GM13977 (cell line): ENCODE measurements at places on chromosomes 7 and 10.

GRCh38 chr10:109975244-109976190 is 32.3 kb upstream of the ADD3 start:
- no peak for DNase-seq

DNA sequence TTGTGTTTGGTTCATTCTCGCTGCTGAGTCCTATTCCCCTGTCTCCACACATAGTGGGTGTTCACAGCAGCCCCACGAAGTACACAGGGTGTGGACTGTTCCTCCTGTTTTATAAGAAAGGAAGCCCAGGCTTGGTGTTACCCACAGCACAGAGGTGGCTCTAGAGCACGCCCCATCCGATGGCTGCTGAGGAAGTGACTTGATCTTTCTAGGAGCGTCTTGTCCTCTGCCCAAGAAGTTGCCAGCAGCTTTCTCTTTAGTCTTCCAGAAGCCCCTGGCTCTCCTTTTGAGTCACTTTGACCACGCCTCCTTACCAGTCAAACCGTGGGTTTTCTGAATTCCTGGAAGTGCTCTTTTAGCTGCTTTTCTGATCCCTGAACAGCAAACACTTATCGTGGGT is 94.0 kb downstream of the GRK5 start:
- DNase-seq = no peak

- DNase-seq = no peak
Observed at GRCh38 chr10:687583-688311, 1.7 kb downstream of the DIP2C start.

DNA sequence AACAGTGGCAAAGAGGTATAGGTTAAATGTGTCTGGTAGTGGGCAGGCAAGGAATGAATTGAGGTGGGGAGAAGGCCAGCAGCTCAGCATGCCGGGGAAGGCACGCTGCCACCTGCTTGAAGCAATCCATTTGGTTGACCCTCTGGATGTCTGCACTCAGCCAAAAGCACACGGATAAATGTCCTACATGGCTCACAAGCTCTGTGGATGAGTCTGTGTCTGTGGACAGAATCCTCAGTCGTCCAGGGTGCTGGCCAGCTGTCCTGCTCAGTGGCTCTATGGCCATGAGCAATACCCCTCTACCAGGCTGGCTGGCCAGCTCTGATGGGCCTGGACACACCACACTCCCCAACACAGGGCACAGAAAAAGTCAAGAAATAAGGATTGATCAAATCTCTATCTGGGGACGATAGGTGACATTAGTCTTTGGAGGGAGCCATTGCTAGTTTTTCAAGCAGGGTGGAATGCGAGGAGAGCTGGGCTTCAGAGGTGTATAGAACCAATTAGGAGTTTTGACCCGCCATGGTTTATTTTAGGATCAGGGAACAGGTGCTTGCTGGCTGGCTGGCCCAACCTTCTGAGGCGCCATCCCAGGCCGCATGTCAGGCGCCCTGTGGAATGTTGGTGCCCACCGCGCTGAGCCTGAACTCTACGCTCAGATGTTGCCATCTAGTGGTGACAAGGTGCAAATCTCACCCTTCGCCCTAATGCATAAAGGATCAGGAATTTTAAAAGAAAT is 493.4 kb downstream of the TNS3 start:
- DNase-seq = peak; percentile 60

- no peak for DNase-seq
Observed at GRCh38 chr7:4879396-4880081, 4.0 kb downstream of the RADIL start.

GRCh38 chr7:137923380-137923779 is 76.6 kb upstream of the DGKI start:
- DNase-seq = no peak

DNA sequence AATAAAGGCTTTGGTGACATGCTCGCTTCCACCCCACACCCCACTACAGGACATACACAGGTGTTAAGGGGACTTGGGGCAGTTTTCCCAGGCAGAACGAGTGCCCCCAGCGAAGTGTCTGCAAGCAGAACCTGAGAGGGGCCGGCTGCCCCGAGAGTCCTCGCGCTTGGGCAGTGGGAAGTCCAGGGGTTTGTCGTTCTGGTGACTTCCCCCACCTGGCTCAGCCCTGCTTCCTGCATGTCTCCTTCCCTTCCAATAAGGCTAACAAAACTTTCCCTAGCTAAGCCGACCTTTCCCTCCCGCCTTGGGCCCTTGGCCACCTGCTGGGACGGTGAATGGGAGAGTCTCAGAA is 916 bp downstream of the VWA2 start:
- DNase-seq = no peak

- peak; percentile 46 for DNase-seq
Observed at GRCh38 chr7:33904681-33905388, 504 bp upstream of the BMPER start.

GRCh38 chr7:64889686-64890162 is 13.3 kb upstream of the ZNF273 start:
- no peak for DNase-seq

GRCh38 chr10:1665021-1665661 is 72.2 kb downstream of the ADARB2 start:
- DNase-seq = no peak

- no peak for DNase-seq
Observed at GRCh38 chr7:84271543-84271942, 77.0 kb upstream of the SEMA3A start.

GRCh38 chr10:11208243-11208642 is 190.6 kb downstream of the CELF2 start:
- DNase-seq = no peak

DNA sequence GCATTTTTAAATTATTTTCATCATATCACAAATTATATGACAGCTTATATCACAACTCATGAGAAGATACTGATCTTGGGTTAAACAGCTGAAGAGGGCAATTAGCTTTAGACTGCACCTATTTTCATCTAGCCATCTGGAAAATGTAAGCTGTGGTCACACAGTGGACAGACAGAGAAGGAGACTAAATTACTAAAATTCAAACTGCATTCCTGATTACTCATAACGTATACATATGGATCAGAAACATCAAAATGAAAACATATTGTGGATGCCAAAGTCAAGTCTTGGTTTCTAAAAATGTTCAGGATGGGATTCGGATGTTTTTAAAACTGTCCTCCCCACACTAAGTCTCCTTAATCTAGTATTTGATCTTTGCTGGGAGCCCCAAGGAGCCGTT is 6.6 kb downstream of the BBIP1 start:
- no peak for DNase-seq

DNA sequence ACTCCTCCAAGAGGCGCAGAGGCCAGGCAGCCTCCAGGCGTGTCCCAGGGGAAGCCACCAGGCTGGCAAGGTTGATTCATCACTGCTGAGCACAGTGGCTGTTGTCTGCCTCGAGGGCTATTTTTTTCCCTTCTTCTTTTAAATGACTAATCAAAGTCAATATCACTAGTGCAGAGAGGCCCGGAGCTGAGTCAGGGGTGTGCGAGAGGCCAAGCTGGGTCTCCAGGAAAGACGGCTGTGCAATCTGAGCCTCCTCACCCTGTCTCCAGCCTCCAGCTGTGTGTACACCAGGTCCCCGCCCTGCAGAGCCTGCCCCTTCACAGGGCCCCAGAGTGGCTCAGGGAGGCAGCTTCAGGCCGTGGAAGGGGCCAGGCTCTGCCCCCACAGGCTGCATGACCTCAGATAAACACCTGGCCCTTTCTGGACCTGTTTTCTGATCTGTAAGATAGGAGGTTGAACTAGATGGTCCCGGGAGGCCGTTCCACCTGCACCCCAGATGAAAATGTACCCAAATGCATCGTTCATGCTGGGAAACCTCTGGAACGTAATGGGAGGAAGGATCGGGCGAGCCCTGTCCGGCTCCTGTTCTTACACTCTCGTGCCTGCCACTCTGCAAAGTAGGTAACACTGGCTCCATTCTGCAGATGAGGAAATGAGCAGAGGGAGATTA is 3.7 kb downstream of the STX1A start:
- peak; percentile 39 for DNase-seq

DNA sequence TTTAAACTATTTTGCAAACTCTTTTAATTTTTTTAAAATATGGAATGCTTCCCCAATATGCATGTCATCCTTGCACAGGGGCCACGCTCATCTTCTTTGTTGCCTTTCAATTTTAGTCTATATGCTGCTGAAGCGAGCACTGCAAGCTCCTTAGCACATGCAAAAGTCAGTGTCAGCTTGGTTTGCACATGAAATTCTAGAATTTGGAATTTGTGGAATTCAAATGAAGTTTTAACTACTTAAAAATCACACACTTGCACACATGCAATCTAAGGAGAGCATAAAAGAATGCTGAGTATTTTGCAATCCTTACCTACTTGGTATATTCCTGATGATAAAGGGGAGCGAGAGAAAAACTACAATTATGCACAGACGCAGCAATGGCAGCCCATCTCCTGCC is 78.3 kb upstream of the ATP6V0A4 start:
- no peak for DNase-seq

- DNase-seq = no peak
Observed at GRCh38 chr7:133428326-133428725, 175.4 kb downstream of the EXOC4 start.

DNA sequence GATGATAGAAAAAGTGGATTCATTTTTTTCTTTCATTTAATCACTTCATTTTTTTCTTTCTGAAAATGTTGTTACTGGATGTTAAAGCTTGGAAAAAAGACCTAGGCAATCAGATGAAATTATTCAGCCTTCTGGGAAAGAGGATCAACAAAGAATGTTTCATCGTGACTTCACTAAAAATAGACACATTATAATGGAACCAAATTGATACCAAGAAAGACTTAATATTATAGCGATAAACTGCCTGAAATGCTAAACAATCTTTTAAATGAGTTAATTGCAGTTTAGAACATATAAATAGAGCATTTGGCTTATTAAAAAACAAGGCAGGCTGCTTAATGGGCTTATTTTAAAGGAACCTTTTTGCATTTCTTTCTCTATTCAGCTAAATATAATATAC is 25.6 kb upstream of the TMEM229A start:
- DNase-seq = no peak

DNA sequence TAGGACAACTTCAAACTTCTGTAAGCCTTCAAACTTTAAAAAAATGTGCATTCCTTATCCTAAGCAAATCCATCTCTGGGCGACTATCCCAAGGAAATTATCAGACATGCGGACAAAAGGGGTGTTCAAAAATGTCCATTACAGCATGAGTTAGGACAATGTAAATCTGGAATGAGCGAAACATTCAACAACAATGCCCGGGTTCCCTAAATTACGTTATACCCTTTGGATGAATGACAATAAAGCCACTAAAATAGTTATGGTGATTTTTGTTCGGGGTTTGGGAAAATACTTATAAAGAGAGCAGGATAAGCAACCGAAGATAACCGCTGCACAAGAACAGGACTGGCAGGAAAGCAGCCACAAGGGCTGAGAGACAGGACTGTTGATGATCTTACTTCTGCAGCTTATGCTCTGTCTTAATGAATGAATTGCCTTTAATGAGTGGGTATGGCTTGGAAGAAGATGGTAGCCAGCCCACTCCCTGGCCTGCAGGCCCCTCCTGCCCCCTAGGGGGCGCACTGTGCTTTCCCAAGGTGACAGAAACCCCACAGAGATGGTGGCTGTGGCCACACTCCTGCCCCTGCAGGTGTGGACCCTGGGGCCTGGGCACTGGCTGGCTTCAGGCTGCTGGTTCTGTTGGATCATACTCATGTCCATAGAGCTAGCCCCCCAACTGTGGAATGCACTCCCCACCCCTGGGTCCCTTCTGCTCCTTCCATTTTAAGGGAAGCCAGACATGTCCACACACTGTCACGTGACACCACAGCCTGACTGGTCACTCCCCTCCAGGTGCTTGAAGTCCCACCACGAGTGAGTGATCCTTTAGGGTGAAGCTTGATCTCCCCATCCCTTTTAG is 45.0 kb downstream of the ZCCHC24 start:
- peak; percentile 80 for DNase-seq

DNA sequence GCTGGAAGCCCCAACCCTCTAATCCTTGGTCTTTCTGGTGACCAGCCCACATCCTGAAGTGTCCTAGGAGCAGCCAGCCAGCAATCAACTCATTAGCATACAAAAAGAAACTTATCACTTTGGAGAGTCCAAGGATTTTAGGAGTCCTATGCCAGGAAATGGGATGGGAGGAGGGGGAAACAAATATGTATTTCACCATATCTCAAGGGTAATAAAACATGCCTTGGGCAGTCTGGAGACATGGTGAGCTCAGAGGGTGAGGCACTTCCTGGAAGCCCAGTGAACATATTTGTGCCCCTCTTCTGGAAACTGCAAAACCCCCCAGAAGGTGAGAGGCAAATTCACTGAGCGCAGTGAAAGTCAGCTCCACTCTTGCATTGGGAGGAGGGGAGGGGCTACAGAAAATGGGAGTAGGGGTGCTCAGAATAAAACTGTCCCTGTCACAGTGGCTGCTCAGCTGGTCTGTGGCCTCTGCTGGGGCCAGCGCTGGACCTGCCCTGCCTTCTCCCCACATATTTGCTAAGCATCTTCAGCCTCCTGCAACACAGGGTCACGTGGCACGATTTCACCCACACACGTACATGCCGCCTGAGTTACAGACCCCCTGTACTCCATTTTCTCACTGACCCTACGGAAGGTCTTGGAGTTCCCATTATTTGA is 17.7 kb upstream of the ZMIZ1 start:
- no peak for DNase-seq

DNA sequence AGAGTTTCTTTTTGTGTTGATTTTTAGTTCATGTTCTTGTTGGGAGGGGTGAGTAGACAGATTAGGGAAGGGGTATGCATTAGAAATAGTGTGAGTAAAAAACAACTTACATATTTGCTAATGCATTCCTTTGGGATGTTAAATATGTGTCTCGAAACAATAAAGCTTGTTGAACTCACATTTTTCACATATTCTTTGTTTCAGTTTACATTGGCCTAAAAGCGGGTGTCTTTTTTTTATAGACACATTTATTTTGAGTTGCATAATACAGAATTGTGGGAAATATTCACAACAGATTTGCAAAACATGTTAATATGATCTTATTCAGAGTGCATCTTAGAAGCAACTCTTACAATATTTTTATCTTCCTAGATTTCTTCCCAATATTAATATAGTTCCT is 337.5 kb upstream of the CNTNAP2 start:
- no peak for DNase-seq

- no peak for DNase-seq
Observed at GRCh38 chr7:2629746-2630681, 1.8 kb upstream of the TTYH3 start.

DNA sequence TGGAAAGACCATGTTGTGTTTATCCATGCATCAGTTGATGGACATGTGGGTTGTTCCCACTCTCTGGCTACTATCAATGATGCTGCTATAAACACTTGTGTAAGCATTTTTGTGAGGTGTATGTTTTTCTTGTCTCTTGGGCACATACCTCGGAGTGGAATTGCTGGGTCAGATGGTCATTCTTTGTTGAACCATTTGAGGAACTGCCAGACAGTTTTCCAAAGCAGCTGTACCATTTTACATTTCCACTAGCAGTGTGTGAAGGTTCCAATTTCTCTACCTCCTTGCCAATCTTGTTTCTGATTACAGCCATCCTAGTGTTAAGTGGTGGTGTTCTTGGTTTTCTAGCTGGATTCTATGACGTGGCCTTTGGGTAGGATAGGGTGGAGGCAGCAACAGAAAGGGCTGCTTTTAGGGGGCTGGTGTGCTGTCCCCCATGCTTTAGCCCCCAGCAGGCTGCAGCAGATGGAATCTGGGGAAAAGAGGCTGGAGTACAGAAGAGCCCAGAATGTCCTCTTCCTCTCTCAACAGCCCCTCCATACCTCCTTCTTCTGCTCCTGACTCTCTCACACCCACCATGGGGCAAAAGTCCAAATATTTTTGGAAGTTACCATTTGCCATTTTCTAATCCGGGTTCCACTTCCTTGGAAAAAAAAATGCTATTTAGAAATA is 352.7 kb downstream of the FRMD4A start:
- no peak for DNase-seq
